Stimulated activated memory B cell treated with anti-CD40 and anti-IgM and Interleukin-4, amounts not matched to agents 10 μg/mL and 1 μg/mL and 100 μg/mL, for 72 hours (primary cell): ENCODE measurements at places on chromosomes 6 and 20.

GRCh38 chr6:167720456-167721285 is 106.0 kb upstream of the AFDN start:
- no peak for ATAC-seq

- ATAC-seq = peak; percentile 6
These were observed 2.4 kb upstream of the GCLC start for GRCh38 chr6:53547166-53547810.

DNA sequence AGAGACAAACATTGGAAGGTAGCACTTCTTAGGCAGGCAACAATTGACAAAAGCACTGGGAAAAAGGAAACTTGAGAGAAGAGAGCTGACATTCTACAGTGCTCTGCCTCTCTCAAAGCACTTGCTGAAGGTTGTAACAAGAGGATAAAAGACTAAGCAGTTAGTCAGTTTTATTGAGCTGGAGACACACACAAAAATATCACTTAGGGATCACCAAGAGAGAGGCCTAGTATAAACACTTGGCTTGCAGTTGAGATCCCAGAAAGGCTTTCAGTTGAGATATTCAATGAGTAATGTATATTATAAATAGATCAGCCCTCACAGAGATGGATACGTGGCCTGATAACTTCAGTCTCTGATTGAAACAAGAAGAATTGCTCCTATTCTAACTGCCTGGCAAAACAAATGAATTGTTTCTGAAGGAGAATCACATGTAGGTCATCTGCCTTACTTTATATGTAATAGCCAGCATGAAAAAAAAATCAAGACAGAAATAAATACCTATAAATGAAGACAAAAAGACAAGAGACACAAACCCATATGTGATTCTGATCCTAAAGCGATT is 747.2 kb upstream of the MAN1A1 start:
- ATAC-seq = no peak

- ATAC-seq = no peak
These were observed 24.0 kb upstream of the HDAC2 start for GRCh38 chr6:113994934-113995342.

GRCh38 chr6:169160091-169160854 is 93.4 kb downstream of the THBS2 start:
- no peak for ATAC-seq

DNA sequence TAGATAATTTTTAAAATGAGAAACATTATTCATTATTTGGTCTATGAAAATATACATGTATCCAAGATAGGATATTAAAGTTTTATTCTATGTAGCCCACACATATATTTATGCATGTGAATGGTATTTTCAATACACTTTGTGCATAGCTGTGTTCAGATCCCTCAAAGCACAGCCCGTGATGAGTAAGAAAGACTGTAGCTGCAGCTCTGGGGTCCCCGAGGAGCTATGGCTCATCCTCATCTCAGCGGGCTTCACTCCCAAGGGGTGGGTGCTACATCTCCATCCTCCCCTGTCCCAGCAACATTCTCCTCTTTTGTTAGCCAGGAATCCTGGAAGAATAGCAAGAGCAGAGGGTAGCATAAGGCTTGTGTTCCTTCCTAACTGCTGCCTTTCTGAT is 130.8 kb downstream of the SAMD5 start:
- no peak for ATAC-seq

DNA sequence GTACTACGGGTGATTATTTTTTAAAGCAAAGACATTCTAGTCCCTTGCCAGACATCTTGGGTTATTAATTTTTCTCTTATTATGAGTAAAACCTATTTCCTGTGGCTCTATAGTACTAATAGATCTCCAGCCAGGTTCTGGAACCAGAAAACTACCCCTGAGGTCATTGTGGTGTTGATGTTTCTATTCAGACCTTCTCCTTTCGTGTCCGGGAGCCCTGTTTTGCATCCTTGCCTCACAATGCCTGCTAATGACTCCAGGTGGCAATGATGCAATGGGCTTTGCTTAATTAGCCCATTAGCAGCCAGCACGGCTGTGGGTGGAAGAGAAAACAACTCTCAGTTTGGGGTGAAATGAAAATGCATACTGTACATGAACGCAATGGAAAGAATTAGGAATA is 62.9 kb upstream of the ARG1 start:
- ATAC-seq = no peak

DNA sequence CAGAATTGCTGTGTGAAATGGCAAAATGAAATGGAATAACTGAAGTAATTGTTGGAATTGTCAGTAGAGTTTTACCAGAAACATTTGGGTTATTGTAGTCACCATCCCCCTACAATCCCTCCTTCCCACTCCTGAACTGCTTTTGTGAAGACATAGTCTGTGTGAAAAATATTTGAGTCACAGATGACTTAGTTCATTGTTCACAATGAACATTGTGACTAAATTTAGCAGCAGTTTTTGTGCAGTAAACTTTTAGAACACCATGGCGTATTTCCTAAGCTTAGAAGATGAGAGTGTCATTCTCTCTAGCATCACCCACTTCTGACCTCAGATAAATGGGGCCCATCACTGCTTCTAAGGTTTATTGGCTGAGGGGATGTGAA is 11.0 kb downstream of the OTOR start:
- ATAC-seq = no peak

GRCh38 chr20:10824750-10825500 is 151.1 kb upstream of the JAG1 start:
- no peak for ATAC-seq

DNA sequence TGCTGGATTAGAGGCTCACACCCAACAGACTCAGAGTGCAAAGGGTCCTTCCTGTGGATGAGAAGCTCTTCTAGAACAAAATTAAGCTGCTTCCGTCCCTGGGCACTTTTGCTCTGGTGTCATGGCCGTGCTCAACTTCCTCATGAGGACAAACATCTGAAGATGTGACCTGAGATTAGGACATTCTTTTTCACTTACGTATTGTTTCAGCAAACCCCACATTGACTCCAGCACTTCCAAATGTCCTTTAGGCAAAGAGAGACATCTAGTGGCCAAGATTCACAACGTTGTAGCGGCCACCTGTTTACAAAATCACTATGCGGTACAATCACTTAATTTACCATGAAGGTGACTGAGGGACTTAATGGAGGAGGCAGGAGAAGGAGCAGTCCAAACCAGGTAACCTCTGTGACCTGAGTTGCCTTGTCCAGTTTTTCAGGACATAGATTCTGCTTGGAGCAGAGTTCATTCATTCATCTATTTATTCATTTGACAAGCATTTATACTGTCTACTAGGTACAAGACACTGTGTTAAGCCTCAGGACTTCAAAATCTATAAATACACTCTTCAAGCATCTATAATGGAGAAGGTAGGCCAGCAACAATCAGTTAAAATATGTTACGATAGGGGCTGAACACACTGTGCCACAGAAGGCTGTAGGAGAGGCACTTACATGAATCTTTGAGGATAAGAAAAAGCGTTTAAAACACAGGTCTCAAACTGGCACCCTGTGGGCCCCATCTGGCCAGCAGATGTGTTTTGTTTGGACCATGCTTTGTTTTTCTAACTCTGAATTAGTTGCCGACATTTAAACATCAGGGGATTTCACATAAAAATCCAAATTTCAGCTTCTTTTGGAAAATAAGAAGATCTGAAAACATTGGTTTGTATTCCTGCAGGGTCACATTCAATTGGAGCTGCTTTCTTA is 5.6 kb upstream of the ADGRF1 start:
- peak; percentile 43 for ATAC-seq

- no peak for ATAC-seq
These were observed 50.3 kb downstream of the SNAI1 start for GRCh38 chr20:50032955-50033666.

- ATAC-seq = no peak
These were observed 30.0 kb downstream of the MAP3K5 start for GRCh38 chr6:136762022-136762975.

DNA sequence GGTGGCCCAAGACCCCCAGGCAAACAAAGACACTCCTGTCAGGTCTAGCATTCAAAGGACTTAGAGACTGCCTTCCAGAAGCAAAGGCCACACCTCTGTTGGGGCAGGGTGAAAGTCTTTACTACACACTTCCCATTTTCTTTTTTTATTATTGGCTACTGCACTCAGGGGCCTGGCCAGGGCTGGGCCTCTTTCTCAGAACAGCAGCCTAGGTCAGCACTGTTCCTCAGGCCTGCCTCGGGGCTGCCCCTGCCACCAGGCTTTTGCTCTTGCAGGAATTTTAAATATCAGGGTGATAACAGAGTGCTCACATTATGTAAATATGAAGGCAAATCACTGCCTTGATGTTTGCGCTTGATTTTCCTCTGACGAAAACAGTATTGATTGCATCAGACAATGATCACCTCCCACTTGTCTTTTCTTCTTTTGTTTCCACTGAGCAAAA is 18.5 kb downstream of the GSTA4 start:
- ATAC-seq = peak; percentile 92

- no peak for ATAC-seq
These were observed 1.8 kb downstream of the CDH4 start for GRCh38 chr20:61253640-61254511.

GRCh38 chr6:18148304-18149025 is 6.4 kb downstream of the TPMT start:
- ATAC-seq = no peak

GRCh38 chr6:11423072-11423471 is 114.5 kb upstream of the TMEM170B start:
- ATAC-seq = no peak

GRCh38 chr20:52481443-52481842 is 289.9 kb upstream of the ZFP64 start:
- no peak for ATAC-seq

DNA sequence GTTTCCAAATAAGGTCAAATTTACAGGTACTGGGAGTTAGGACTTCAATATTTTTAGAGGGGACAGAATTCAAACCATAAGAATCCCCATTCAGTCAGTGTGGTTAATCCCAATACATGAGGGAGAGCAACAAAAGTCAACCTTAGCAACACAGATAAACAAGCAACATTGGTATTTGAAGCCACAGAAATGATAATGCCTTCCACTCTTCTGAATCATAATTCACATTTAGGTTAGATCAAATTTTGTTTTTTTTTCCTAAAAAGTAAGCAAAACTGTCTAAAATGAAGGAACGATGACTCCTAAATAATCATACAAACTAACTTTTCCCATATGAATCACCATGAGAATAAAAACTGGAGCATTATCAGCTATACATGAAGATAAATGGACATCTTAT is 246.0 kb upstream of the TENT5A start:
- ATAC-seq = no peak

DNA sequence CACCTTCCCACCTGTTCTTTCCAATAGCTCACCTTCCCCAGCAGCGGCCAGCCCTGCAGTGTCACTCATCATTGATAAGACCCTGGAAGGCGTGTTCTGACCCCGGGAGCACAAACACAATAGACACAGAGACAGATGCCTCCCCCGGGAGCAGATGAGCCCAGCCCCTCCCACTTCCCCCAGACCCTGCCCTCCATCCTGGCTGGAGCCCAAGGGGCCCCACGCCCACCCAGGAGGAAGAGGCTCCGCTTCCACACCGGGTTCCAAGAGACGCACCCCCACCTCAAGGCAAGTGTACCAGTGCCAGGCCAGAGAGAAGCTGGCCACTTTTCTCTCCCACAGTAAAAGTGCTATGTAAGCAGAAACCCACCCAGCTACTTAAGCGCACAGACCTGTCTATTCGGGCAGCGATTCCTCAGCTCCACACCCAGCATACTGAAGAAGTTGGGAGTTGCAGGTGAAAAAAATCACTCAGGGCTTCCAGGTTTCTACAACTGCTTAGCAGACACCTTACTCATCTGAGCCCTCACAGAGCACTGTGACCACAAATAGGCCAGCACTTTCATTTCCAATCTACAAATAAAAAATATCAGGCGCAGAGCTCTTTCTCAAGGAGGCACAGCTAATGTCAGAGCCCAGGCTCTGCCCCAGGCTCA is 93.4 kb upstream of the NXT1 start:
- ATAC-seq = no peak

DNA sequence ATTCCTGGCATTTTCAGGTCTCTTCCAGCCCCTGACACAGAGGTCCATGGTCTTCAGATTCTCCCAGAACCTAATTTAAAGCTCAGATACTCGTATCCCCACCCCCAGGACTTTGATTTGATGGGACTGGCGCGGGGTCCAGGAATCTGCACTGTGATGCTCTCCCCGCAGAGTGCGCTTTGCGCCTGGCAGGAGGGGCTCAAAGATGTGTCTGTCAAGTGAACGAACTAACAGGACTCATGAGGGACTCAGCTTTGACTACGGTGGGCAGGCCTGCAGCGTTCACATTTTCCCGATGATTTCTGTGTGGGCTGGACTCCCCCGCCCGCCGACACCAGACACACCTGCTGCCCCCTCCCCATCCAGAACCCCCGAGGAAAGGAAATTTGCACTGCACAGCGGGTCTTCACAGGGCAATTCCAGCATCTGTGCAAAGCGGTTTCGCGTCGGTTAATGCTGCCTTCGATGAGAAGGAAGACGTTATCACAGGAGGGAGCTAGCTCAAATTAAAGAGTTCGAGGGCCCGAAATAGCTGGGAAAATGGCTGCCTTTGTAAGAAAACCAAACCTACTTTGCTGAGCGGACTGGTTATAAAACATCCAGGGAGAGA is 90.2 kb downstream of the ZDHHC14 start:
- ATAC-seq = no peak

GRCh38 chr6:26351544-26351953 is 13.4 kb upstream of the BTN3A2 start:
- no peak for ATAC-seq

GRCh38 chr6:55184782-55185530 is 10.6 kb downstream of the HCRTR2 start:
- no peak for ATAC-seq

DNA sequence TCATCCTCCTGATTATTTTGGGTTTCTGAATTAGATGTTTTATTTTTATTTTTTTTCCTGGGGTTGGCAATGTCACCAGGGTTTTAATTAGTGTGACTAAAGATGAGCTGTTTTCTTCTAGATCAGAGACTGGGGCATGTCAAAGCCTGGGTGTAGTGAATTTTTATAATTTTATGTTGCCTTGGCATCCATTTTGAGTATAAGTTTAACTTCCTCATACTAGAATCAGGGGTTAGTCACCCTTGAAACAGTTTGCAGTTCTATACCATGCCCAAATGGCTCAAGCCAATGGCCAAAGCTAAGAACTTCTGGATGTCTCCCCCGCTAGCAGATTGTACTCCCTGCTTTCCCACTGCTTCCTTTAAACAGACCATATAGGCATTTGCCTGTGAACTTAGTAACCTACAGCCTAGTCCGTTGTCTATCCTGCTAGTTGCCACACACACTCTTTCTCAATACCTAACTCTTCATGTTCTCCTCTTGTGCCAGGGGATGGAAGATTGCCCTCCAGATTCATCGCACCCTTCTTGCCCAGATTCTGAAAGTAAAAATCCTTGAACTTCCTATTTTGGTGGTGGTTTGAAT is 54.5 kb downstream of the KIAA0408 start:
- no peak for ATAC-seq

- peak; percentile 76 for ATAC-seq
These were observed 8.2 kb upstream of the UBE2V1 start for GRCh38 chr20:50120935-50121693.

- no peak for ATAC-seq
These were observed 139.4 kb upstream of the ID4 start for GRCh38 chr6:19697744-19698290.

DNA sequence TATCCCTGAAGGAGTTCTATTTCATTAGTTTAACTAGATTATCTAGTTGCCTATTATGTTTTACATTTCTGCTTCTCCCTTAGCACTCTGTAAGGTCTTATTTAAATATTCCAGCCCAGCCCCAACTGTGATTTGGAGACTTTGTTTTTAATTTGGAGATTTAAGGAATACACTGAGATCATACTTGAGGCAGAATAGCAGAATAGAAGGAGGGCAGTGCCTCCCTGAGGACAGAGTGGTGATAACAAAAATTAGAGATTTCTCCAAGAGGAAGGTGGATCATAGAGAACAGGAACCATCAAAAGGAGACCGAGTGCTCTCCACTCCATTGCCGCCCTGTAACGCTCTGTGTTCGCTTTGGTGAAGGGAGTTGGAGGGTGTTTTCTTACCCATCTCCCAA is 14.8 kb upstream of the CD164 start:
- ATAC-seq = no peak
